Activated T-cell treated with anti-CD3 and anti-CD28 coated beads, Interleukin-2, amount 50 U/mL, for 48 hours (primary cell): ENCODE measurements at places on chromosomes 2 and 18.

DNA sequence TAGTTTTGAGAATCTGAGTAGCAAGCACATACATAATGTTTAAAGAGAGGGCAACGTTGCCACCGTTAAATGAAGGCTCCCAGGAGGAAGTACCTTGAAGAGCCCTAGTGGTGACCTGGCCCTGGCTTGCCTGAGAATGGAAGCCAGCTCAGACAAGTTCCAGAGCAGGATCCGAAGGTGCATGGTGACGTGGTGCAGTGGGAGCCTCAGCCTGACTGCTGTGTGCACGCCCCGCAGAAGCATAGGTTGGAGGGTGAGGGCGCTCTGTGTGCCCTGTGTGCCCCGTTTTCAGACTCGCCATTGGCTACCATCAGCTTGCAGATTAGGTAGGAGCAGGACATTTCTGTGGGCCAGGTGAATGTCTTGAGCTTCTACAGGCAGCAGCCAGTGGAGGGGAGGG is 68.2 kb downstream of the ZNF407 start:
- no peak for DNase-seq

GRCh38 chr2:111201214-111201613 is 80.5 kb downstream of the BCL2L11 start:
- no peak for DNase-seq

- no peak for DNase-seq
Measured at GRCh38 chr2:2173633-2174032, 157.4 kb downstream of the MYT1L start.

- DNase-seq = no peak
Measured at GRCh38 chr2:18788592-18788991, 199.2 kb upstream of the NT5C1B start.

- DNase-seq = no peak
Measured at GRCh38 chr2:241795021-241795999, 13.7 kb upstream of the NEU4 start.

DNA sequence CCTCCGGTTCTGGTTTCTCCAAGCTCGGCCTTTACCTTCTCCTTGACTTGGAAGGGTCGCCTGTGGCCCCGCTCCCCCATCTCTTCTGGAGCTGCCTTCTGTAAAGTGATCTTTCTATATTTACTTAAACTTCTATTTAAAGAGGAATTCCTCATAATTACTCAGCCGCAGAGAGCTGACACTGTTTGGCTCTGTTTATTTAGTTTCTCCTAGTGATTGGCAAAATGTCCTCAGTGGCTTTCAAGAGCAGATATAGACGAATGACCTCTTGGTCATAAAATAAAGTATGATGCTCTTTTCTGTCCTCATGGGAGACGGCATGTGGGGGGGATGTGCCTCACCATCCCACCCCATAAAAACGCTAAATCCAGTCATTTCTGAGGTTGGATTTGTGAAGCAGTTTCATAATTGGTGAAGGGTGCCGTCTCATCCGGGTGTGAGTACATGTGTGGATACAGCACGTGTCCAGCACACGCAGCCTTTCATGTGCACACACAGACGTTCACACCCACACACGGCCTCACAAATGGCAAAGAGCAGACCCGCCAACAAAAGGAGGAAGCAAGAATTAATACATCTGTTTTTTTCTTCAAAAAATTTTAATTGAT is 43.4 kb upstream of the SMAD7 start:
- no peak for DNase-seq

- DNase-seq = no peak
Measured at GRCh38 chr2:128472789-128473174, 154.1 kb upstream of the HS6ST1 start.

- DNase-seq = no peak
Measured at GRCh38 chr2:24814516-24814915, 21.3 kb downstream of the CENPO start.

GRCh38 chr2:168171059-168171762 is 76.2 kb downstream of the STK39 start:
- no peak for DNase-seq

- DNase-seq = no peak
Measured at GRCh38 chr2:226898121-226898520, 62.3 kb downstream of the RHBDD1 start.

GRCh38 chr2:100833331-100833730 is 13.4 kb downstream of the NPAS2 start:
- DNase-seq = no peak

DNA sequence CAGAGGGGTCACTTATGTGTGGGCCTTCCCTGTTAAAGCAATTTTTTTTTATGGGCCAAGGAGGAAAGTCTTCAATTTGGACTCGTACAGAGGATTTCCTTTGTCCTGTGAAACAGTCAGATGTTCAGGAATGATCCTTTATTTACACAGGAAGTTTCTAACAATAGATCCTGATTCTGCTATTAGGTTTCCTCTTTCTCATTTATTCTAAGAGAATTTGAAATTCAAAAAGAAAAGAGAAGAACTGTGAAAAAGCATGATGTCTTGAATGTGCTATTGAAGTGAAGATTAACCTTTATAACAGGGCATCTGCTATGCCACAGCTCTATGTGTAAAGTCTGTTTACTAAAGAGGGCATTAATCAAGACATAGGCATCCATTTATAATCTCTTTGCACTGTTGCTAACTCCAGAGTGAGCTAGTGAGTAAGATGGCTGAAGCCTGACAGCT is 105.3 kb upstream of the FAM98A start:
- no peak for DNase-seq

GRCh38 chr2:46748735-46749531 is 166.7 kb downstream of the MCFD2 start:
- no peak for DNase-seq
